ENCODE measurements at places on chromosomes 5 and 9.

DNA sequence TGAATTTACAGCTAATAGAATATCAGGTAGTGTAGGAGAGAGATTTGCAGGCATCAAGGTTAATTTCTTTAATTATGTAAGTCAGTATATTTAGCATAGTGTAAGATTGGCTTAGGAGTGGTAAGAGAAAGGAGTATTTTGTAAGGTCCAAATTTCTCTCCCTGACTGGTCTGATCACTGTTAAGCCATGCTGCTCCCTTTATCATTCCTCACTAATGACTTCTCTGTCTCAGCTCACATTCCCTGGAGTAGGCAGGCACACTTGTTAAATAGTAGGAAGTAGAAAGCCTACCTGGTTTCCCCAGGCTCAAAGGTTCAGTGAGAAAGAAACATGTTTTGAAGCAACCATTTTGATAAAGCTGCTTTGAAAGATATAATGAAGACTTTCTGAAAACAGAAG is 90.7 kb downstream of the SMIM15 start:
- DNase-seq: no peak

- no peak for DNase-seq
These were observed 128.3 kb upstream of the HAPLN1 start for GRCh38 chr5:83848941-83849340.

- no peak for DNase-seq
These were observed 17.6 kb downstream of the TENT4A start for GRCh38 chr5:6730807-6731206.

- DNase-seq: peak; percentile 31
These were observed 46.7 kb downstream of the PRRC1 start for GRCh38 chr5:127564002-127564769.

DNA sequence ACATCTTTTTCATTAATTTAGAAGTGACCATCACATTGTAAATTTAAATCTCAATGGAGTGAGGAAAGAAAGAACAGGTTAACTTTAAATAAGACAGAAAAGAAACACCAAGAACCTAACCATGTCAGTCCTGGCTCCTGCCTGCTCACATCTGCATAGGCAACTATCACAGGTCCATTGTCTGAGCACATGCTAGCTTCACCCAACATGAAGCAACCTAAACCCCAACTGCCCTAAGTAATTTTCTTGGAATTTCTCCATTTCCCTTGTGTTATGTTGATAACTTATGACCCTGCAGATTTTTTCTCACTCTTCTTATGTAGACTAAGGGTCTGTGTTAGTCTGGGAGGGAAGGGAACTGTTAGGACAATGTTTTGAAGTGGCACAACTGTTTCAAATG is 2205.8 kb upstream of the ACO1 start:
- DNase-seq: no peak
